ENCODE measurements at places on chromosomes 7 and 10. TPM values are rescaled to one million over a fixed set of nuclear protein-coding genes. Genes with fewer than 3 reads are reported as not detected.
A peak's percentile ranks its signal among the peaks of the same experiment; 100 is the strongest.

DNA sequence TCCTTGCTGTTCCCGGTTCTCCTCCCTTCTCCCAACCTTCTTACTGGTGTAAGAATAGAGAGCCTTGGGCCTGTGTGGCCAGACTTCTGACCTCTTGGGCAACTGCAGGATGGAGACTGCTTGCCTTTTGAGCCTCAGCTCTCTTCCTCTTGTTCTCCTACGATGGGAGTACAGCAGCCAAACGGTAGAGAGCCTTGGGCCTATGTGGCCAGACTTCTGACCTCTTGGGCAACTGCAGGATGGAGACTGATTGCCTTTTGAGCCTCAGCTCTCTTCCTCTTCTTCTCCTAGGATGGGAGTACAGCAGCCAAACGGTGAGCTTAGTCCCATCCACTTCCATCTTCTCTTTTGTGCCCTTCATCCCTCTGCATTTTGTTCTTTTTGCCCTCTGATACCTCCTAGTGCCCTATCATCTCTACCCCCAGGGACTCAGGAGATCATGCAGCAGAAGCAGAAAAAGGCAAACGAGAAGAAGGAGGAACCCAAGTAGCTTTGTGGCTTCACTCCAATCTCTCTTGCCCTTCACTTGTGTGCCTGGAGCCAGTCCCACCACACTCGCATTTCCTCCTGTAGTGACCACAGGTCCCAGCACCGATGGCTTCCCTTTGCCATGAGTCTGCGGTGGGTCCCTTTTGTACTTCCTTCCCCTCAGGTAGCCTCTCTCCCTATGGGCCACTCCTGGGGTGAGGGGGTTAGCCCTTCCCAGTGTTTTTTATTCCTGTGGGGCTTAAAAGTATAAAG lies 15.3 kb downstream of the SLC25A13 start:
- DNase-seq = no peak

GRCh38 chr7:37320848-37321468 lies 127.7 kb downstream of the ELMO1 start:
- DNase-seq = no peak

- no peak for DNase-seq
Measured at GRCh38 chr7:65301007-65301406, 72.6 kb upstream of the ZNF92 start.

- no peak for DNase-seq
Measured at GRCh38 chr7:148245381-148245780, 345.2 kb upstream of the C7orf33 start.

DNA sequence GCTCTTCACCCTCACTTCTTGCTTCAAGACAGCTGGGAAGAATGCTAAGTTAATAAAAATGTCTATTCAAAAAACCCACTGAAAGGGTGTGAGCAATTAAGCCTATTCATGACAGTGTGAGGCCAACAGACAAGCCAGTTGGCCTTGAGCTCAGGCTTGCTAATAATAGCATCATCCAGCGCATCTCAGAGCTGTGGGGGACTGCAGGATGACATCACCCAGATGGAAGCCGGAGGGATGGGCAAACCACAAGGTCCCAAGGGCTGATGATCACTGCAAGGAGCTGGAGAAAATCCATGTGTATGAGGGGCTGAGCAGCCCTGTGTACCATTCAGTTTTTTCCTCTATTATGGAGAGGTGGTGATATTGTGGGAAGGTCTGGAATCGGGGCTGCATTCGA lies 770.4 kb downstream of the TNS3 start:
- peak; percentile 19 for DNase-seq

DNA sequence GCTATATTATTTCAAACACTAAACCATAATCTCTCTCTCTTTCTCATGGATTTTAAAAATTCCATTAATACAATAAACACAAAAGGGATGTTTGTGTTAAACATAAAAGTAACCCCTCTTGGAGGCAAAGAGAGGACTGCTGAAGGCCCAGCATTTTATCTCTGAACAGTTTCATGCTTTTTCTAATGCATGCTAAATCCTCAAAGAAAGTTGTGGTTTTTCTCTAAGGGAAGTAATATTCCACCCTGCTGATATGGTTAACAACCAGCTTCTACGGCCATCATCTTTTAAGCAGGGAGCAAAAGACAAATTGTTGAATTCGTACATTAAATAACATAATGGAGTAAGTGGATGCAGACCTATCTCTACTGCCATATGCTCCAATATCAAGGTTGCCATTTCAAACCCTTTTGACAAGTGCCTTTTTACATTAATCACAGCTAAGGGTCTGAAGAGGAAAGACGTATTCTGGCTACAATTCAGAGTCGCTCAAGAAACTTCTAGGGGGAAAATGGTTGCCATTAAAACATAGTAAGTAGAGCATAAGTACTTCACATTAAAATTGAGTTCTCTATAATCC lies 103.1 kb downstream of the SLC25A13 start:
- DNase-seq = no peak

- DNase-seq = no peak
Measured at GRCh38 chr7:116227678-116228239, 17.4 kb downstream of the TES start.

DNA sequence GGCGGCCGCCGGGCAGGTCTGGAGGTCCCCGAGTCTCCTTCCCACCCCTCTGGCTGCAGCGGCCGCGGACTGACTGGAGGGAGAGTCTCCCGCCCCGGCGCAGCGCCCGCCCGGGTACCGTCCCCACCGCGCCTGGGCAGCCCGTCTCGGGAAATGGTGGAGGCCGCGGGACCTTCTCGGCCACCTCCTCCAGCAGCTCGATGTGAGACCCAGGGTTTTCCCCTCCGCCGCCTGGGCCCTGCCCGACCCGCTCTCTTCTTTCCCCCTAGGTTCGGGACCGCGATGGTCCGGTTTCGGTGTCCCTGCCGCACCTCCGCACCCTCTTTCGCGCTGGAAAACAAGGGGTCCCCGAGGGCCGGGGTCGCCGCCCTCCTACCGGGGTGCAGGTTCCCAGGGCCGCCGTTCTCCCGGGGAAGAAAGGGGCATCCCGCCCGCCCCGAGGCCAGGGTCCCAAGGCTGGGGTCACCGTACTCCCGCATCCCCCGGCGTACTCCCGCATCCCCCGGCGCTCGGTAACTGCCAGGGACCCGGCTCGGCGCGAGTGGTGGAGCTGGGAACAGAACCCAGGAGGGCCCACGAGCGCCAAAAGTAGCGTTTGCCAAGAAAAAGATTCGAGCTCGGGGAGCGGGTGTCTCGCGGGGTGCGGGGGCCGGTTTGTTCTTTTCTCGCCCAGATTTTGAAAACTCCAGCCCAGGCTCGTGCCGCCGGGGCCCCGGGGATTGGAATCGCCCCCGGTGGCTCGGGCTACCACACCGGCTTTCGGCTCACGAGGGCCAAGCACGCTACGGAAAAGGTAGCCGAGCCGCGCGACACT lies 3.4 kb downstream of the TNRC18 start:
- peak; percentile 44 for DNase-seq

Gene GHRHR
- polyA plus RNA-seq = not detected

Gene ZPBP
- polyA plus RNA-seq = not detected
